ENCODE measurements at places on chromosomes 2 and 18. TPM values are rescaled to one million over a fixed set of nuclear protein-coding genes. Genes with fewer than 3 reads are reported as not detected.

ELOA2 gene
- not detected for total RNA-seq

DNA sequence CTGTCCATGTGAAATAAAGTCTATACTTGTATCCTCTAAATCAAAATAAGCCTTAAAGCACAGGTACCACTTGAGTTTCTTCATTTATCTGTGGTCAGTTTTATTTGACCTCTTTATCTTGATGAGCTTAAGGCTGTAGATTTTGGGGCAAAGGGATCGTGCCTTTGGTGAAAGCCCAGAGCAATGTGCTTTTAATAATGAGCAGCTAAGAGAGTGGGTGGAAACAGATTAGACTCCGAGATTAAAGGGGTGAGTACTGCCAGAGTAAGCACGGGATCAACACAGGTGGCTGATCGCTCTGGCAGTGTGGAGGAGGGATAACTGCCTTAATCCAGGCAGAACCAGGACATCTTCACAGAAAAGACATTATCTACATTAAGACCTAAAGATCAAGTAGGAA is 280.4 kb downstream of the TDRD15 start:
- DNase-seq: no peak

DNA sequence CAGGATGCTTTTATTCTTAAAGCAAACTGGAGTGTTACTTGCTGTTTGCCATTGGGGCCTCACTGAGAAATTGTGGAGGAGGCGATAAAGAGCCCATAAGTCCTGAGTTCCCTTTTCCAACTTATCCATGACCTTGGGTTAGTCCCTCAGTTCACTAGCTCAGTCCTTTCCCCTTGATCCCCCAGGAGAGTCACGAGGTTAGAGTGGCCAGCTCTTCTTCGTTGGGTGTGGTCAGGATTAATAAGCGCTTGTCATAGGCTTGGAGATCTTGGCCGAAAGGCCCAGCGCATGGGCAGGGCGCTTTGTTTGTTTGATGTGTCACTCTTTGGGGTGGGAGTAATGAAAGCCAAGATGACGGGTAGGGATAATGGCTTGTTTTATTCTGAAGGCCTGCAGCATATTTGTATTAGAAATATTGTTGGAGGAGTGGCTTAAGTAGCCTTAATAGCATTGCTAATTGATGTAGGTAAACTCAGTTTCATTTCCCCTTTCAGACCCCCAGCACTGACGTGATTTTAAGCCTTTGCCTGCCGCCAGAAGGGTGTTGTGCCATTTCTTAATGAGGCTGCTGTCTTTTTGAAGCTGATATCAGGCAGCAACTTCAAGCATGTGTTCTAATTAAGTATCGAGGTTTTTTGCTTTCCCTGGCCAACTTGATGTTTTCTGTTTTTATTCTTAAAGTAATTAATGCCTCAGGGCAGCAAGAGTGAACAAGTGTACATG is 15.7 kb downstream of the GRHL1 start:
- no peak for DNase-seq

DNA sequence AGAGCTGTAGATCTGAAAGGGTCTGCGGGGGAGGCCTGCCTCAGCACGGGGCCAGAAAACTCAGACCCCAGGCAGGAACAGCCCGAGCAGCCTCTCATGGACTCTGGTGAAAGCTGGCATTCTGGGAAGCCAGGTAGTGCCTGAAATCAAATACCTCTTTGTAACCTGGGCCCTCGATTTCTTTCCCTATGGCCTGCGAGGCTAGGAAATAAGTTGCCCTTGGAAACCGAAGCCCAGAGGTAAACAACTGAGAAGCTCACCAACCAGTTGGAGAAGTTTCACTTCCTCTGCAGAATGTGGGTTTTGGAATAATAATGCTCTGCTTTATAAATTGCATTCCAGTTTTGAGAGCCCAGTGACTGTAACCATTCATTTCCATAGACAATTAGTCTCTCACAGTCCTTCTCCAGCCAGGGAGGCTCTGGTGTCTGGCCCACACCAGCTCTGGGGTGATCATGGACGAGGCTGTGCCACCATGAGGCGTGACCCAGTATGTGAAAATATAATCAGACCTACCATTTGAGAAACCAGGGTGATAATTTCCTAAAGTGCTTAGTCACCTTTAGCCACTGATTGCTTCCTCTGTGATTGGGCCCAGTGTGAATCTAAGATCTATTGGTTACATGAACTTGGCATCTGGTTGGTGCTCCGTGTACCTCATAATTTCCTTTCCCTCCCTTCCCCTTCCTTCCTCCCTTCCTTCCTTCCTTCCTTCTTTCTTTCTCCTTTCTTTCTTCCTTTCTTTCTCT is 133.1 kb upstream of the PELI1 start:
- DNase-seq: no peak

All from activated CD4-positive, alpha-beta memory T cell treated with anti-CD3 and anti-CD28 coated beads for 36 hours (primary cell).